Stimulated activated CD4-positive, alpha-beta T cell treated with anti-CD3 and anti-CD28 coated beads, Interleukin-15, amount 100 ng/mL, for 1 hour (primary cell): ENCODE measurements at places on chromosomes 2 and 18.
A peak's percentile ranks its signal among the peaks of the same experiment; 100 is the strongest.

- DNase-seq: no peak
These were observed 102.9 kb downstream of the BCL2 start for GRCh38 chr18:63216516-63217311.

DNA sequence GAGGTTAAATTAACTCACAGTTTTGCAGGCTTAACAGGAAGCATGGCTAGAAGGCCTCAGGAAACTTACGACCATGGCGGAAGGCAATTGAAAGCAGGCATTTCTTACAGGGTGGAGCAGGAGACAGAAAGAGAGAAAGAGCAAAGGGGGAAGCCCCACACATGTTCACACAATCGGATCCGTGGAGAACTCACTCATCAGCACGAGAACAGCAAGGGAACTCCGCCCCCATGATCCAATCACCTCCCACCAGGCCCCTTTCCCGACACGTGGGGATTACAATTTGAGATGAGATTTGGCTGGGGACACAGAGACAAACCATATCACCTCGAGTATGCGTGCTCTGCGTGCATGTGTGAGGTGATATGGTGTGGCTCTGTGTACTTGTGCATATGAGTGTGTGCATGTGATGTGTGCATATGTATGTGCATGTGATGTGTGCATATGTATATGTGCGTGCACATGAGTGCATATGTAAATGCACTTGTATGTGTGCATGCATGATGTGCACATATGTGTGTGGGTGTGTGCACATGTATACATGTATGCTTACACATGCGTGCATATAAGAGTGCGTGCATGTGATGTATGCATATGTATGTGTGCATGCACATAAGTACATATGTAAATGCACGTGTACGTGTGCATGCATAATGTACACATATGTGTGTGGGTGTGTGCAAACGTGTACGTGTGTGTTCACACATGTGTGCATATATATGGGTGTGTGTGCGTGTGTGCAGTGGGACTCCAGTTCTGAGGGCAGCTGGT, 108.7 kb upstream of the HDAC4 start:
- DNase-seq: no peak

- no peak for DNase-seq
These were observed 305.3 kb upstream of the HNRNPA3 start for GRCh38 chr2:176907341-176907740.

DNA sequence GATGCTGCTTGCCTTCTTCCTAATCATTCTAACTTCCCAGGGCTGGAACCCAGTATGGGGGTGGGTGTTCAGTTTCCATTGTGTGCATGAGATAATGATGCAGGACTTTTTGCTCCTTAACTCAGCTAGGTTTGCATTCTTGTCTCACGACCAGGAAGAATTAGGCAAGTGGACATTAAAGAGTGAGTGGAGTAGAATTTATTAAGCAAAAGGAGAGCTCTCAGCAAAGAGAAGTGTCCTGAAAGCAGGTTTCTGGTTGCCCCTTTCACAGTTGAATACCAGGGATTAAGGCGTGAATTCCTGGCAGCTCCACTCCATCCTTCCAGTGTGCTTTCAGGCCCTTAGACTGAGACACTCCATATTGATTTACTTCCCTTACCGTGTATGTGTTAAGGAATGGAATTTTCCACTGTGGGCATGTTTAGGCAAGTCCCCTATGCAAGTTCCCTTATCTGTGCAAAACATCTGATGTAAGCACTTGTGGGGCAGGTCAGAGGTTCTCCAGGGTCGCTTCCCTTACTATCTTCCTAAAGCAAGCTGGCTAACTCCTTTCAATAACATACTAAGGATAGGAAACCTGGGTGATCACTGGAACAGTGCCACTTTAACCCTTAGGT, 126.5 kb downstream of the GPR39 start:
- no peak for DNase-seq

DNA sequence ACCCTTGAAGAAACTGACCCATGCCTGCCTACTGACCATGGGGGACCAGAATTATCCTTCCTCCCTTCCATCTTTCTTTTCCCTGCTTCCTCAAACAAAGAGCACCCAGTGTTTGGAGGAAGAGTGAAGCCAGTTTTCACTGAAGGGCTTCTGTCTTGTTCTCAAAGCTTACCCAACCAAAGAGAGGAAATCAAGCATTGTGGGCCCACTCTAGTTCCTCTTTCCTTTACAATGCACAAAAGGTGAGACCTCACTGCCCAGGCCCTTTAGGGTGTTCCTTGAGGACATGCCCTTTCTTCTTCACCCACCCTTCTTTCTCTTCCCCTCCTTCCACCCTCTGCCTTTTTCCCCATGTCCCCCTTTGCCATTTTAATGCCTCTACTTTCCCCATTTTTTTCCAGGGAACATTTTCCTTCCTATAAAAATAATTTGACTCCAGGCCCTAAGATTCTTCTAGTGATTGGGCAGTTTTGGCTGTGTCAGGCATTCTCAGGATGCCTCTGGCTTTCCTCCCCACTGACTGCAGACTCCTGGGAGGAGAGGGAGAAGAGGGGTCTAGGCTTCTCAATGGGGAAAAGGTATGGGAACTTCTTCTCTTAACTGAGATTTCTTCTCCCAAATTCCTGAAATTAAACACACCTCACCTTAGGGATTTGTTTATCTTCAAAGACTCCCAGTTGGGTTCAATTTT, 126.6 kb upstream of the RMDN2 start:
- no peak for DNase-seq

DNA sequence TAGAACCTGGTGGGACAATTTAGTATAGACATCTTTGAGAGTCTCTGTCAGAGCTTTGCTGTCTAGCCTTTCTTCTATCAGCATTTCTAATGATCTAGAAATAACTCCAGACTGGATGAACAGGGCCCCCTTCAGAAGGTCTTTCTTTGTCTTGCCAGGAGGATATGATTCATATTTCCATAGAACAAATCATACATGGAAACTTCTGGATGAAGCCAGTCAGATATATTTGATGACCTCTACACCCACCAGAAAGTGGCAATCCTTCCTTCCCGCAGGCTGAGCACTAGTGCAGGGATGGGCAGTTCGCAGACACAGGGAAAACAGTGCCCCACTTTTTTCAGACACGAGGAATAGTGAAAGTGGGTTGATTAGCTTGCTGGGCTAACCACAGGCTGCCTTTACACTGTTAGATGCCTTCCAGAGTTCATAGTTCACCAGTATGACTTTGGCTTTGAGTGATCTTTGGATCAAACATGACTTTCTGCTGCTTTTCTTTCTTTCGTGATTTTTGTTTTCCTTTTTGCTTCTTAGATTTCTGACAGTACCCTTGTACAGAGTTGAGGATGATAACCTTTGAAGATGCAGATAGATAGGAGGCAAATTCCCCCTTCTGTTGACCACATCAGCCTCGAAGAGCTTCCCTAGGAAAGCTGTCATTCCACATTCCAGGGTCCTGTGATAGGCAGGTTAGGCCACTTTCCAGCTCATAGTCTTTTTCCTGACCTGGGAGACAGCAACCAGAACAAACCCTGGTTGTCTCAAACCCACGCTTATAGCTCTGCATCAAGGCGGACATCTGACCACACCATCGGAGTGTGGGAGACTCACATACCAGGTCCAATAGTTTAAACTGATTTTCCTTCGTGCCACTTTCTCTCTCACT, 237.0 kb downstream of the ZNF407 start:
- DNase-seq: no peak

DNA sequence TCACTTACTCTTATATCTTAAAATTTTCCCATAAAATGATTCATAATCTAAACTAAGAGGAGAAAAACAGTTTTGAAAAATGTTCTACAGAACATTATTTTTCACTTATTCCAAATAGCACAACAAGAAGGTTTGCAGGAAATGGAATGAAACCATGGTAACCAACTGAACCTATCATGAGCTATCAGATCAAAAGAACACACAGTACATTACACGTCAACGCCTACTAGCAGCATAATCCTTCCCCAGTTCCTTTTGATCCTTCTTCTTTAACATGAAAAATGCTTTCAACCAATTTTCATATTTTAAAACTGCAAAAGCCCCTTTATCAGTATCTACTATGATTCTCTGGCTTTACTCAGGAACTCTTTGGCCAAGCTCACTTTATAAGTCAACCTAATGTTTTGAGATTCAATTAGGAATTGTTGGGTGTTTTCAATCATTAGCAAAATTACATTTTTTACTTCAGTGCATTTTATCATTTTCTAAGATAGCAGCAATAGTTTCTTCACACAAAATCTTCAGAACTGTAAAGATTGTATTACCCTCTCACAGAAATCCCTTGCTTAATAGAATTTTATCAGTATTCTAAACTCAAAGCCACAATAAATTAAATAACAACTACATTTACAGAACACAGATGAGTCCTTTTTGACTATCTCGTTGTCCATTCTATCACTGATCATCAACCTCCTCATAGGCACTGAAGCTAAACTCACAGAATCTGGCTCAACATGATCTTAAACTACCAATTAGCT, 102.5 kb downstream of the CHN1 start:
- no peak for DNase-seq

- no peak for DNase-seq
These were observed 48.0 kb downstream of the TRABD2A start for GRCh38 chr2:84832772-84833461.

GRCh38 chr18:79826966-79827365, 29.2 kb downstream of the KCNG2 start:
- no peak for DNase-seq

GRCh38 chr2:167787562-167787961, 459.8 kb downstream of the STK39 start:
- no peak for DNase-seq

DNA sequence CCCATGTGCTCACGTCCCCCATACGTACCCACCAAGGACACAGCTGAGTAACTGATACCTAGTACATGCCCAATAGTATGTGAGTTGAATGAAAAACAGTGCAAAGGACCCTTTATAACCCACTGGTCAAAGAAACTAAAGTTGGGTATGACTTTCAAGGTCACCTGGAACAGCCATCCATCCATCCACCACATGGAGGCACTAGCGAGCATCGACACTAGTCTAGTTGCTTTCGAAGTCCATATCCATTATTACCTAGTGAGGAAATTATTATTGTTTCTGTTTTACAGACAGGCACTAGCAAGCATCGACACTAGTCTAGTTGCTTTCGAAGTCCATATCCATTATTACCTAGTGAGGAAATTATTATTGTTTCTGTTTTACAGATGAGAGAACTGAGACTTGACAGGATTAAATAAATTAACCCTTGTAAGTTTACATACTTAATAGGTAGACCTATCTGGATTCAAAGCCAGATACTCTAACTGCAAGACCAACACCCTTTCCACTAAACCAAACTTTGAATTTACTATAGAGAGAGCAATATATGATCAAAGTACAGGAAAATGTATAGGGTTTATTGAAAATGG, 233.7 kb downstream of the METTL4 start:
- DNase-seq: peak; percentile 12

DNA sequence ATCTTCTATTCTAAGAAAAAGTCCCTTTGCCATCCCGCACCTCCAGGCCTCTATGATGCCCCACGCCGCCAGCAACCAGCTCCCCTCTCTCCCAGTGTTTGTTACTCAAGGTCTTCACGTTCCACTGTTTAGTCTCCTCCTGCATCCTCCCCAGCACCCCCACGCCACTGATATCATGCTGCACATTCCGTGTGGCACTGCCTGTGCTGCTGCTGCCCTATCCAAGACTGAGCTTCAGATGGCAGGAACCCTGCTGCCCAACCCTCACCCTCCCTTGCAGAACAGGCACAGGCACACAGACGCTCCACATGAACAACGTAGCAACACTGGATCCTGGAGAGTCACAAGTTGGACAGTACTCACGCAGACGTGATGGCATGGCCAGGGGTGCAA, 35.3 kb downstream of the MYO5B start:
- DNase-seq: no peak

GRCh38 chr2:71610671-71611070, 157.3 kb downstream of the DYSF start:
- no peak for DNase-seq

GRCh38 chr18:35085450-35086380, 44.5 kb downstream of the MAPRE2 start:
- no peak for DNase-seq

DNA sequence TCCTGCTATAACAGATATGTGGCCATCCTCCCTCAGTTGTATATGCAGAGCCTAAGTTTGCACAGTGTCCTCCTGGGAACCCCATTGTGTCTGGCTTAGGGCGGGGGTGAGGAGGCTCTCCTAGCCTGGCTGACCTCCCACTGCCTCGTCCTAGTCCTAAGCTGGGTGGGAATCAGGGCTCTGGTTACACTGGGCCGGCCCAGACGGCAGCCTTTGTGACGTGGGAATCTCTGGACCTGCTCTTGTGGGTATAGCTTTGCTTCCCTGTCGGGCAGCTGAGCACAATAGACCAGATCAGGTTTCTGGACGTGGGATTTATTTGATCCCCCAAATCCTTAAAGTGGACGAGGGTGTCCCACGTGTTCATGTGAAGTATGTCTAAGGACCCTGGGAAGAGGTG, 2.9 kb downstream of the ACKR3 start:
- no peak for DNase-seq

DNA sequence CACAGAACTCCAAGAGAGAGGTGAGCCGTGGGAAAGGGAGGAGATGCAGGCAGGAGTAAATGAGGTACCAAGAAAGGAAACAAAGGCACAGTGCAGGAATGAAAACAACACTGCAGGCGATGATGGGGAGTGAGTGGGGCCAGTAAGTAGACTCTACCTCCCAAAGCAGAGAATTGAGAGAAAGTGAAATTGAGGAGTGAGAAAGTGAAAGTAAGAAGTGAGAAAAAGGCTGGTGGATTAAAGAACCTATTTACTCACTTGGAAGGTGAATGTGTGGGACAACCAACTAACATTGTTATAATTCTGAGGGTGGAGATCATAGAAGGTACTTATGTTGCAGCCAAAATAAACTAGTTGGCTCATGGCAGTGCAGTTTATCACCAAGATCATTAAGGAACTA, 193.1 kb upstream of the TMEM200C start:
- no peak for DNase-seq

GRCh38 chr18:22337833-22338232, 79.9 kb downstream of the CTAGE1 start:
- no peak for DNase-seq

GRCh38 chr2:239299218-239299939, 101.4 kb downstream of the HDAC4 start:
- DNase-seq: no peak

- no peak for DNase-seq
These were observed 349.5 kb downstream of the TGIF1 start for GRCh38 chr18:3799515-3799914.

- DNase-seq: no peak
These were observed 250.0 kb downstream of the DSEL start for GRCh38 chr18:67266246-67267237.

GRCh38 chr2:2848621-2849333, 517.7 kb upstream of the MYT1L start:
- DNase-seq: no peak

DNA sequence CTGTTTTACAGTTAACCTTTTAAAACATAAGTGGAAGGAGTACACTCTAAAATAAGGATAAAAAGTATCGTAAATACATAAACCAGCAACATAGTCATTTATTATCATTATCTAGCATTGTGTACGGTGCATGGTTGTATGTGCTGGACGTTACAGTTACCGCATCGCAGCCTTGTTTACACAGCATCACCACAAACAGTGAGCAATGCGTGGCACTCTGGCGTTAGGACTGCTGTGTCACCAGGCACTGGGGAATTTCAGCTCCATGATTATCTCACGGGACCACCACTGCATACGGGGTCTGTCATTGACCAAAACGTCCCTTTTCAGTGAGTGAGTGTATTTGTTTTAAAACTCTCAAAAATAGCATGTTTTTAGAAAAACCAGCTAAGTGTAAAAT, 103.0 kb upstream of the SNTG2 start:
- DNase-seq: no peak
